ENCODE measurements at places on chromosomes 11 and 22. TPM values are rescaled to one million over a fixed set of nuclear protein-coding genes. Genes with fewer than 3 reads are reported as not detected.

Gene PLAAT5
- 1.8 TPM for total RNA-seq

Gene HBB
- 2.7 TPM for total RNA-seq

Gene C22orf15
- 0.96 TPM for total RNA-seq

Gene RAB38
- 1.6 TPM for total RNA-seq

DNA sequence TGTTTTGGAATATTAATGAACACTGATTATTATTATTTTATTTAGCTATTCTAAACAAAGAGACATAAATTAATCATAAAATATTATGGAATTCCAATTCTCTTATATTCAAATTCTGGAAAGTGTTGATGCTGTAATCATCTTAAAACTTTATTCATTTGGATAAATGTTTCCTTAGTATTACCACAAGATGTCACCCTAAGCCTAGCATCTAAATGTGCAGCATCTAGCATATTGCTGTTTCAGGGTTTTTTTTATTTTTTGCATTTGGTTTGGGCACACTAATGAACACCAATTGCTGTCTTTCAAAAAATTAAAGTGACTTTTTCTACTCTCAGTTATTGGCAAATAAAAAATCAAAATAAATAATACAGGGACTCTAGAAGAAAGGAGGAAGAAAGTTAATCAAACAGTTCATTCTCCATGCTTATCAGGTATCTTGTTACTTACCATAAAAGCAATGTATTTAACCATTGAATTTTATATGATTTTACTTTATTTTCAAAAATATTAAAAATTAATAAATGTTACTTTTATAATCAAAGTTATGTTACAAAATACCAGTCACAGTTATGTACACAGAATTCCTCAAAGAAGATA lies 31.8 kb downstream of the DLG2 start:
- peak; percentile 52 for DNase-seq
- H3K4me3 ChIP-seq, result no peak overlapping the region
- no peaks in the 10 kb centered on the region for H3K4me1 ChIP-seq
- no peaks in the 10 kb centered on the region for H3K36me3 ChIP-seq
- H3K27ac ChIP-seq, result no peak overlapping the region
- no peaks in the 10 kb centered on the region for H3K27me3 ChIP-seq

- H3K4me3 ChIP-seq, result no peak overlapping the region
- no peak overlapping the region for H3K27ac ChIP-seq
- no peaks in the 10 kb centered on the region for H3K27me3 ChIP-seq
- DNase-seq, result no peak
- no peaks in the 10 kb centered on the region for H3K4me1 ChIP-seq
Measured at GRCh38 chr11:106727256-106727655, 291.0 kb downstream of the GUCY1A2 start.
